ENCODE measurements at places on chromosomes 16 and 17. TPM values are rescaled to one million over a fixed set of nuclear protein-coding genes. Genes with fewer than 3 reads are reported as not detected.

USP6 gene
- total RNA-seq: under 0.01 TPM

CCL7 gene
- total RNA-seq: not detected

PRSS36 gene
- total RNA-seq: 0.49 TPM

CD300H gene
- total RNA-seq: not detected

FBXW10B gene
- total RNA-seq: under 0.01 TPM
